H4 (cell line): ENCODE measurements at places on chromosomes 7 and 10. TPM values are rescaled to one million over a fixed set of nuclear protein-coding genes. Genes with fewer than 3 reads are reported as not detected.

GRCh38 chr7:75870557-75871161 lies 8.2 kb upstream of the RHBDD2 start:
- DNase-seq, result no peak

- DNase-seq, result no peak
Observed at GRCh38 chr10:117275121-117275520, 34.2 kb downstream of the SLC18A2 start.

- peak; percentile 64 for DNase-seq
Observed at GRCh38 chr10:58266826-58267712, 625 bp downstream of the IPMK start.

DNA sequence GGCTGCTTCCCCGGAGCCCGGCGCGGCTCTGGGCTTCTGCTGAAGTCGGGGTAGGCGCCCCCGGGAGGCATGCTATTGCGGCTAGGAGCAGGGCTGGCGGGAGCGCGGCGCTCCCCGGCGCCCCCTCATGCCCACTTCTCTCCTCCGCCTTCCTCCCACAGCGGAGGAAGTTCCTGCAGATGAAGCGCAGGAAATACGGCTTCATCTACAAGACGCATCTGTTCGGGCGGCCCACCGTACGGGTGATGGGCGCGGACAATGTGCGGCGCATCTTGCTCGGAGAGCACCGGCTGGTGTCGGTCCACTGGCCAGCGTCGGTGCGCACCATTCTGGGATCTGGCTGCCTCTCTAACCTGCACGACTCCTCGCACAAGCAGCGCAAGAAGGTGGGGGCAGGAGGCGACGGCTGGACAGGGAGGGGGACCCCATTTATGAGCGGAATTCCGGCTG lies 479 bp downstream of the CYP26A1 start:
- no peak for DNase-seq

- DNase-seq, result peak; percentile 59
Observed at GRCh38 chr7:115707258-115708012, 323.1 kb downstream of the TFEC start.

The ZPBP gene
- not detected in 2 replicates for total RNA-seq

- no peak for DNase-seq
Observed at GRCh38 chr10:88861036-88861435, 9.4 kb upstream of the ANKRD22 start.

- no peak for DNase-seq
Observed at GRCh38 chr10:122173766-122174435, 97.2 kb upstream of the BTBD16 start.

GRCh38 chr7:134470864-134471263 lies 12.0 kb upstream of the AKR1B1 start:
- DNase-seq, result peak; percentile 58

DNA sequence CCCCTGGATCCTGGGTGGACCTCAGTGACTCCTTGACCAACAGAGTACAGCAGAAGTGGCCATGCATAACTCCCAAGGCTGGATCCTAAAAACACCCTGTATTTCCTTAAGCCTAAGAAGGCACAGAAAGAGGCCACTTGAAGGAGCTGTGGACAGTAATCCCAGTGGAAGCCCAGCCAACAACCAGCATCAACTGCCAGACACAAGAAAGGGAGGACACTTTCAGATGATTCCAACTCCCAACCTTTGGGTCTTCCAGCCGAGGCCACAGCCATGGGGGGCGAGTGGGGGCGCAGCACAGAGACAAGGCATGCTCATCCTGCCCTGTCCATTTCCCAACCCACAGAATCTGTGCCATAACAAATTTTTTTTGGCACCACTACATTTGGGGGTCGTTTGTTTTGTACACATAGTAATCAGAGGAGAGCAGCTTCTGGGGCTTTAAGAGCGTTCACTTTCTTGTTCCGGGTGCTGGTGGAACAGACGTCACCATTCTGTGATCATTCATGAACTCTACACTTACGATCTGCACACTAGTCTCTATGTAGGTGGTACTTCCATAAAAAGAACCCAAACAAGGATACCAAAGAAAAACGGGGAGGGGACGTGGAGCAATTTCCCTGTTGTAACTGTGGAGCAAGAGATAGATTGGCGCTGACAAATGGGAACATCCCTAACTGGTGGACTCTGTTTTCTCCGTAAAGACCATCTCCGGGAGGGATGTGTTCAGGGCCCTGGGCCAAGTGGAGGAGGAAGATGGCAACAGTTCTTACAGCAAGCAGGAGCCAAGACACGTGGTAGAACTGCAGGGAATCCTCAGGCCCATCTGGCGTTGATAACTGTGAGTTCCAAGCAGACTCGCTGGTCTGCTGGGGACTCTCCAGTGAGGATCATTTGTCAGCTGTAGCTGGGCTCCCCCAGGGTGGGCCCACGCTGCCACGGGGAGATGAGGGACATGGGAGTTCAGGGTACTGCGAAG lies 6.0 kb upstream of the SLC29A3 start:
- DNase-seq, result no peak

GRCh38 chr10:121112579-121113384 lies 261.6 kb downstream of the WDR11 start:
- DNase-seq, result no peak

The ADAP1 gene
- 0.82 and 1.4 TPM in 2 replicates for total RNA-seq

- no peak for DNase-seq
Observed at GRCh38 chr10:62746951-62747729, 57.4 kb upstream of the ADO start.

GRCh38 chr10:76681153-76681552 lies 956.5 kb downstream of the KCNMA1 start:
- DNase-seq, result no peak

DNA sequence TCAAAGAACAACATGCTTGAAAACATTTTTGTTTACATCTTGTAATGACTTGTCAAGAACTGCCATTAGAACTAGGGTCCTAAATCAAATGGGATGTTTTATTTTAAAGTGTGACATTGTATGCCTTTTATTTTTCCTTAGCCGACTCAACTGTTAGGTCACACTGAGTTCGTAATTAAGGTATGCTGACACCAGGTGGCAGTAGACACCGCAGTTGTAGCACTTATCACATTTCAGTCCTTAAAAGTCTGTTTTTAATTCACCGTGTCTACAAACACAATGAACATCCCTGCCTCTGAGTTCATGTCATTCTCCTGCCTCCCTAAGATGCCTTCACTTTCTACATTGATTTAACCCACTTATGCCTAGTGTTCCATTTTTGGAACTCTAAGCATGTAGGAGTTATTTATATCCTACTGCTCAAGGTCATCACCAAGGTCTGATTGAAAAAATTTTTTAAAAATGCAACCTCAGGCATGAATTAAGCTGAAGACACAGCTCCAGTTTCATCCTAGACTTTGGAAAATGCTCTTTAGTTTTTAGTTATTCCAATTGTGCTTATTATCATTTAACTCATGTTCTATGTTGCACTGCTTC lies 186.1 kb downstream of the BMPER start:
- peak; percentile 71 for DNase-seq

The UCN3 gene
- not detected in 2 replicates for total RNA-seq

The RHOBTB1 gene
- total RNA-seq, result 39.8 and 41.1 TPM in 2 replicates

The OPALIN gene
- total RNA-seq, result not detected in 2 replicates

The ZNF800 gene
- 8.5 and 9.3 TPM in 2 replicates for total RNA-seq

GRCh38 chr10:103926722-103927319 lies 8.8 kb upstream of the STN1 start:
- no peak for DNase-seq

The MMD2 gene
- not detected in 2 replicates for total RNA-seq

DNA sequence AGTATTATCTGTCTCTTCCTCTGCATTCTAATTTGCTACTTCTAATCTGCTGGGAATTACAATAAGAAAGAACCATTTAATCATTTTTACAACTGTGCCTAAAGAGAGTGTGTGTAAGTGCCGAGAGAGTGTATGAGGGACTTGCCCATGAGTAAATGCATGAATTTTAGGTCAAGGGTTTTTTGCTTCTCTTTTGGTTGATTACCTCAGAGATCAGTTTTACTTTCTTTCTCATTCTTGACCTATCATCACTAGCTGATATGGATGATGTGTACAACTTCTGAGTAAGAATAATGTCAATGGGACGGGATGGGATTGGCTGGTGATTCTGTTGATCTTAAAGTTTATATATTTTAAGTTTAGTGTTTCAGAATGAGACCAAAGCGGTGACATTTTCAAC lies 47.8 kb downstream of the IKZF1 start:
- DNase-seq, result no peak

DNA sequence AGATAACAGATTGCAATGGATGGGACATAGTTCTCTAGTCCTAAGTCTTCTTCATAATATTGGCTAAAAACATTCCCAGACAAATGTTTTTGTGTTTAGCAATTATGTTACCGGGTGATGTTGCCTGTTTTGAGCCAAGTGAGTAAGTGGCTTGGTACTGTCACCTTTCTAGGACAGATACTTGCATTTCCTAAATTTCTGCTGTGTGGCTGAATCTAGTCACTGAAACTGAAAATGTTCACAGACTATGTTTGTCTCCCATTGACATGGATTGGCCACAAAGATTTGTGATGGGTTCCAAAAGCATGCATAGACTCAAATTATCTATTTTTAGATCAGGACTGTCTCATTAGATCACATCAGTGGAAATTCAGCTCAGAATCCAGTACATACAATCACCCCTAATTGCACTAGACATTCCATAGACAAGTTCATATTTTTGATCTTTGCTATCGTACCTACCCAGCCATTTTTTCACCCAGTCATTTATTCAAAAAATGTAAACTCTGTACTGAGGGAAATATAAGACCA lies 1222.1 kb upstream of the AUTS2 start:
- no peak for DNase-seq

The CCL24 gene
- total RNA-seq, result not detected in 2 replicates

The CELF2 gene
- 0.72 and 0.77 TPM in 2 replicates for total RNA-seq

GRCh38 chr10:94251098-94251497 lies 111.6 kb downstream of the NOC3L start:
- DNase-seq, result no peak

The CEP55 gene
- 62.2 and 69.9 TPM in 2 replicates for total RNA-seq

- no peak for DNase-seq
Observed at GRCh38 chr10:99430116-99430450, 341 bp downstream of the GOT1 start.

DNA sequence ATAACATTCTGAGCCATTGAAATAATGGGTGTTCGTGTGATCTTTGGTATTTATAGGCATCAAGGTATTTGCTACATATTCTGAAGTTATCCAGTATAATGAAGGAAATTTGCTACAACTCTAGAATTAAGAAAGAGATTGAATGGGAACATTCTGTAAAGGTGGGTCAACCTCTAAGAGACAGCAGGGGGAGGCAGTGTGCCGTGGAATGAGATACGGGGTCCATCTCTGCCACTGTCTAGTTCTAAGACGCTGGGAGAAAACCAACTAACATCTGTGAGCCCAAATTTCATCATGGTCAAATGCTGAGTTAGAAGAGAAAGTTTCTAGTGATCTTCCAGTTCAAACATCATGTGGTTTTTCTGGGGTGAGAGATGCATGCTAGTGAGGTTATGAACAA lies 368.9 kb downstream of the SORCS1 start:
- DNase-seq, result peak; percentile 29
